ENCODE measurements at places on chromosomes 5 and 9. TPM values are rescaled to one million over a fixed set of nuclear protein-coding genes. Genes with fewer than 3 reads are reported as not detected.
A peak's percentile ranks its signal among the peaks of the same experiment; 100 is the strongest.

Gene TAF11L11
- not detected for total RNA-seq

Gene PCDHA4
- total RNA-seq, result not detected

Gene BTNL9
- not detected for total RNA-seq

Gene UBLCP1
- 31.2 TPM for total RNA-seq

Gene GCNT4
- 0.70 TPM for total RNA-seq

Gene FCN2
- total RNA-seq, result not detected

Gene IQGAP2
- total RNA-seq, result 37.3 TPM

GRCh38 chr5:148837383-148837782 lies 11.0 kb downstream of the ADRB2 start:
- H3K4me1 ChIP-seq, result peaks cover 2% of the 10 kb centered on the region
- H3K27me3 ChIP-seq, result peaks cover 18% of the 10 kb centered on the region
- no peak overlapping the region for H3K27ac ChIP-seq
- DNase-seq, result no peak
- H3K36me3 ChIP-seq, result no peaks in the 10 kb centered on the region

DNA sequence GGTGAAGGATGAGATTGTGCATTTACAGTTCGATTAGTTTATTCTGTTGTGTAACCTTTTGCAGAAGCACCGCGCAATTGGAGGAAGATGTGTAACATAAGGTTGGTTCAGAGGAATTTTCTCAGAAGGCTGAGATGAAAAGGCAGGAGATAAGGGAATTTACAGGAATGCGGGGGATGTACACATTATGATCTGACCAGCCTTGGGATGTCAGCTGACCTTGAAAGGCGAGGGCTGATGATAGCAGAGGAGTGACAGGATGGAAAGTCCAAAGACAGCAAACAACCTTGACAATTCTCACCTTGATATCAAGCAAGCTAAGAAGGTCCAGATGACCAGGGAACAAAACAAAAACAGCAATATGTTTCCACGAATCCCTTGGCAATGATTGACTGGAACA lies 88.8 kb downstream of the OTULIN start:
- no peak overlapping the region for H3K27ac ChIP-seq
- no peak overlapping the region for H3K4me3 ChIP-seq
- H3K36me3 ChIP-seq, result peaks cover 12% of the 10 kb centered on the region
- no peak for DNase-seq
- no peaks in the 10 kb centered on the region for H3K27me3 ChIP-seq

DNA sequence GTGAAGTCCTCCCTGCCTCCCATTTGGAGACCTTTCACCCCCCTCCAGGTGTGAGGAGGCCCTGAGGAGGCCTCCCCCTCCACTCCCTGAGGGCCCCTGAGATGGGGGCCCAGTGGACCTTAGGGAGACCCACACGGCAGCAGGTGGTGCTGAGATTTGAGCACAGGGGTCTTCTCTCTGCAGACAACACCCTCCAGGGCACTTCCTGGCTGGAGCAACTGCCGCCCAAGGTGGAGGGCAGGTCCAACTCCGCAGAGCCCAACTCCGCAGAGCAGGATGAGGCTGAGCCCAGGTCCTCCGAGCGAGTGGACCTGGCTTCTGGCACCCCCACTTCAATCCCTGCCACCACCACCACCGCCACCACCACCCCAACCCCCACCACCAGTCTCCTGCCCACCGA lies 27.0 kb downstream of the OLFML2A start:
- H3K27ac ChIP-seq, result no peak overlapping the region
- DNase-seq, result no peak
- H3K27me3 ChIP-seq, result peaks cover 4% of the 10 kb centered on the region
- no peaks in the 10 kb centered on the region for H3K36me3 ChIP-seq
- no peak overlapping the region for H3K4me3 ChIP-seq

GRCh38 chr5:68254810-68255209 lies 39.3 kb downstream of the PIK3R1 start:
- no peak for DNase-seq
- peaks cover 8% of the 10 kb centered on the region for H3K36me3 ChIP-seq
- H3K4me3 ChIP-seq, result no peak overlapping the region

DNA sequence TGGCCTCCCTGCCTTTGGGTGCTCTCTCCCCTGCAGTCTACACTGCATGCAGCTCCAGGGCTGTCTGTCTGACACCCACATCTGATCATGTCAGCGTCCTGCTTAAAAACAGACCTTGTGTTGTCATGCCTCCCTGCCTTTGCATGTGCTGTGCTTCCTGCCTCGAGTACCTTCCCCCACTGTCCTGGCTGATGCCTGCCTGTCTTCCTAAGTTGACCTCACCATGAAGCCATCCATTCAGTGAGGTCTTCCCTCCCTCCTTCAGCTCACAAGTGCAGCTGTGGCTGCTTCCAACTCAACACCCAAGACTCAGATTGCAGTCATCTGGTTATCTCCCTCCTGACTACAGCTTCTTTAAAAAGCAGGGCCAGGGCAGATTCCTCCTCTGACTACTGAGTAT lies 5.5 kb downstream of the ANGPTL2 start:
- peak overlapping the region; percentile 17 for H3K27ac ChIP-seq
- no peak overlapping the region for H3K4me3 ChIP-seq
- H3K27me3 ChIP-seq, result peaks cover 18% of the 10 kb centered on the region
- peak; percentile 60 for DNase-seq

Measured in activated CD4-positive, alpha-beta T cell treated with anti-CD3 and anti-CD28 coated beads, Interleukin-2, amount 10 ng/mL, durations not matched to agents 24 days and 14 days (primary cell).